ENCODE measurements at places on chromosomes 4 and X. TPM values are rescaled to one million over a fixed set of nuclear protein-coding genes. Genes with fewer than 3 reads are reported as not detected.

Gene BEX5
- total RNA-seq = 3.3 TPM

Gene TCEAL6
- total RNA-seq = not detected

Gene BANK1
- total RNA-seq = not detected

Gene RHOXF2B
- total RNA-seq = not detected

Gene SH3BGRL
- total RNA-seq = 57.5 TPM

Gene NALF2
- total RNA-seq = 35.5 TPM

Gene AWAT2
- not detected for total RNA-seq

Gene N4BP2
- total RNA-seq = 6.4 TPM

Gene C1QTNF7
- 2.9 TPM for total RNA-seq

Gene VGLL1
- total RNA-seq = not detected

Gene SLC10A4
- total RNA-seq = not detected

Gene RTL9
- total RNA-seq = 0.67 TPM

Gene JCHAIN
- total RNA-seq = 2.7 TPM

Gene ZAR1
- not detected for total RNA-seq

Gene EGF
- 13.4 TPM for total RNA-seq

Gene MAGEA10
- total RNA-seq = not detected

Gene STARD8
- 14.6 TPM for total RNA-seq

Gene STK26
- total RNA-seq = 2.7 TPM

Gene CT45A1
- not detected for total RNA-seq

Gene DRP2
- not detected for total RNA-seq

Gene TIGD4
- total RNA-seq = not detected

Gene STS
- 6.2 TPM for total RNA-seq
